ENCODE measurements at places on chromosomes 3 and 15.

DNA sequence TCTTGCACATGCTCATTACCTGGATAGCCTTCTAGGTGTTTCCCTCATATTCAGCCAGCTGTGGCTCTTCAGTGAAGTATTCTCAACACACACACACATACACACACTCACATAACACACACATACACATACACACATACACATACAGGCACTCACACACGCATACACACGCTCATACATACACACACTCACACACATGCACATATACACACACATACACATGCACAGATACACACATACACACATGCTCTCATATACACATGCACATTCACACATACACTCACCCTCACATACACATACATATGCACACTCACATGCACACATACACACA is 41.2 kb downstream of the GRK7 start:
- DNase-seq, result no peak

DNA sequence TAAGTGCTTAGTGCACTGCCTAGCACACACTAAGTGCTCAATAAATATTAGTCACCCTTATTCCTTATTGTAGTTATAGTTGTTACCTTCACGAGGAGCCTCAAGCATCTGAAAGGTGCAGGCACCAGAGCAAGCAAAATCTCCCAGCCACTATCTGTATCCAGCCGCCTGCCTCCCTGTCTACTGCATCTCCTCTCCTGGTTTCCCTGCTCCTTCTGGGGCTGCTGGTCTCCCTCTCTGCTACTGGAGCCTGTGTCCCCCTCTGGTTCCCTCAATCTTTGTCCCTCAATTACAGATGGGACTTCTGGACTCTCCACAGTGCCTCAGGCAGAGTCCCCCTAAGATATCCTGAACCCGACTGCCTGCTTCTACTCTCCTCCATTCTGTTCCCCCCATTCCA is 18.8 kb downstream of the MYL3 start:
- no peak for DNase-seq

DNA sequence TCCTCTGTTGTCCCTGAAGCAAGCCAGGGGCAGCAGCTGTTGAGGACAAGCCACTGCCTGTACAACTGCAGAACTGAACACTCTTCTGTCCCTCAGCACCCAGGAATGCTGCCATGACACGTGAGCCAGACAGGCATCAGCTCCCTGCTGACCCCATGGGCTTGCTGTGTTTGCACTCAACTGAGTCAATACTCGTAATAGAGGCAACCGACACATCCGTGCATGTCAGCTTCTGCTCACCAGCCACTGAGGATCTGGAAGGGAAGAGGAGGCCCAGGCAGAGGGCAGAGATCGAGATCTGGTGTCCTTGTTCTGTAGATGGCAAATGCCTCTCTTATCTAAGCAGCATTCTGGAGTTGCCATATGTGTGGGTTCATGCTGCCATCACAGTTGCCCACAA is 54.3 kb upstream of the SEC61A1 start:
- DNase-seq, result no peak

GRCh38 chr3:28326458-28326926 is 22.0 kb upstream of the ZCWPW2 start:
- DNase-seq, result no peak

DNA sequence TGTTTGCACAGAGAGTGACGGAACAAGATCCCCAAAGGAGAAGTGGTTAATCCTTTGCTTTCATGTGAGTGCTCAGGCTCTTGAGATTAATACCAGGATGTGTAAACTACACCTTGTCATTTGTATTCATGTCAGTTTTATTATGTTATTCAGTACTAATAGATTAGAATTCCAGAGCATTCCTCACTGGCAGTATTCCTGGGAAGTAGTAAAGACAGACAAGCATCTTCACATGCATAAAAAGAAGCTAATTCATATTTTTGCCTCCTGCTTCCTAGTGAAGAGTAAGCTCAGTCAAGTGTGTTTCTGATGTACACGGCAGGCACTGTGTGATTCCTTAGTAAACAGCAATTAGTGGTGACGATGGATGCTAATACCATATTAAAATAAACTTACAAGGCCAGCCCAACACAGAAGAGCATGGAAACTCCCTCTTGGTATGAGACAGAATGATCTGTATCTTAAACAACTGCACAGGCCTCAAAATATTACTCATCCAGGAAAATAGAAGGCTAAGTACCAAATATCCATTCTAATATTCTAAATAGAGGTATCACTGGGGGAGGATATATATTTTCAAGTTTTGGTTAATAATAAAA is 336.8 kb upstream of the MCTP2 start:
- no peak for DNase-seq

GRCh38 chr3:100875239-100875638 is 118.0 kb downstream of the ABI3BP start:
- no peak for DNase-seq

DNA sequence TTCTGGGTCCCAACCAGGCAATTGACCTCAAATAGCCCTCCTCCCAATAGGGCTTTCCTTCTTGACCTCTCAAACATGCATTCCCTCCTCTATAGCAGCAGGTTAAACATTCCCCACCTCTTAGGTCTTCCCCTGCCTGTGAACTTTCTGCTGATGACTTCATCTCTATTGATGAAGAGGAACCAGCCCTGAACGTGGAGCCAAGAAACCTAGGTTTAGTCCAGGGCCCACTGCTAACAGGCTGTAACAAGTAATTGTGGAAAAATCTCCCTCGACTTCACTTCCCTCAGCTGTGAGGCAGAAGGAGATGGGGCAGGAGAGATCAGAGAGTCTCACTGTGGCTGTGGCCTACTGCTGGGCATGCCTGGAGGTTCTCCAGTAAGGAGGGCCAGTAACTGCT is 24.7 kb downstream of the ILDR1 start:
- no peak for DNase-seq

- no peak for DNase-seq
Measured at GRCh38 chr3:140088513-140088912, 153.5 kb downstream of the CLSTN2 start.

GRCh38 chr15:34472947-34473346 is 35.3 kb upstream of the GOLGA8A start:
- DNase-seq, result no peak

DNA sequence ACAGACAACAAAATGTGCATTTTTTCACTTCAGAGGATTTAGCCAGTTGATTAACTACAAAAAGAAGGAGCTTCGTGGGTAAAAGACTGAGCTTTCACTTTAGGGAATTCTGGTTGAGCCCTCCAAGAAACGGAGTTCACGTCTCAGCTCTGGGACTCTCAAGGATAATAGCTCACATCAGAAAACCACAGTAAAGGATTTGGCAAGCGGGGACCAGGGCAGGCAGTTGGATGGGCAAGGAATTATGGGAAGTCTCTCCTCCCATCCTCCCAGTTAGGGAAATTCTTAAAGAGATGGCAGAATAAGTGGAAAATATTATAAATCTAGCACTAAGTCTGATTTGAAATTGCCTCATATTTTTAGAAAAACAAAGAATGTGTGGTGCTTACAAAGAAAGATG is 188.3 kb upstream of the EOMES start:
- DNase-seq, result no peak

GRCh38 chr3:194572143-194572789 is 61.0 kb downstream of the TMEM44 start:
- no peak for DNase-seq

DNA sequence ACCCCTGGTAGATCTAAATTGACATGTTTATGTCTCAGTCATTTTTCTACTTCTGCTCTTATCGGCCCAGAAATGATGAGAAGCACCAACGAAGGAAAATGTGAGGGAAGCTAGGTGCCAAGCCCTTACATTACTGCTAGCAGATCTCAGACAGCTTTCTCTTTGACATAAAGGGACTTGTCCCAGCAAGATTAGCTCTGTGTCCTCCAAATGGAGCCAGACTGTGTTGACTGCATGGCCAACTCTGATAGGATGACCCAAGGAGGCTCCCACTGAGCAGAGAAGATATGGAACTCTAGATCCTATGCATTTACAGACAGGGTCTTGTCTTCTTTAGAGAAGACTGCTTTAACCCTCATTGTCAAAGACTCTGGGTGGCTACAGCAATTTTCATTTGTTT is 2.8 kb upstream of the MCTP2 start:
- no peak for DNase-seq

DNA sequence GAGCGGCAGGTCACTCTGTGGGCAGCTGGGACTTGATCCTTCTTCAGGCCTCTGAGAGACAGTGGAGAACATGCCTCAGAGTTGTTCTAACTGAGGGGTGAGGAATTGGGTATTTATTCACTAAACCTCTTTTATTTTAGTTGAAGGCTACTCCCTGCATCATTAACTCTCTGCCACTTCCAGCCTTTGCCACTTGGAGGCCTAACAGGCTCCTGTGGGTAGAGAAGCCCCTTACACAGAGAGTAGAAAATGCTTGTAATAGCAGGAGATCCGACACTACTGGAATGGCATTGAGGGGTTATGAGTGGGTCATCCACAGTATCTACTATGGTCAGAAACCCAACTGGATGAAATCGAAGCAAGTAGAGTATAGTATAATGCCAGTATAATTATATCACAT is 81.7 kb downstream of the RYR3 start:
- DNase-seq, result no peak

DNA sequence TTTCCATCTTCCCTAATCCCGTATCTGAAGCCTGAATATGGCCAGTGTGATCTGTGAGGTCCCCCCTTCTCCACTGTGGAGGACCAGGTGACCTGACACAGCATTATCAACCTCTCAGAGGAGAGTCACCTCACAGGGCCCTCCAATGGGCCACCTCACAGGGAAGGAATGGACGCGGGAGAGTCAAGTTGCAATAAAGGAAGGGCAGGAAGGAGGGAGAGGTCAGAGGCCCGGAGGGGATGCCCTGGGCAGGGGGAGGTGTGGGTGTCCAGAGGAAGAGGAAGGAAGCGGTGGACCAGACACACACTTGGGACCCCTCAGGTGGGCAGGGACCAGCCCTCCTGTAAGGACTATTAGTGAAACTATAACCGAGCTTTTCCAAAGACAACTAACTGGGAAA is 14.6 kb upstream of the LRRC15 start:
- DNase-seq, result no peak

DNA sequence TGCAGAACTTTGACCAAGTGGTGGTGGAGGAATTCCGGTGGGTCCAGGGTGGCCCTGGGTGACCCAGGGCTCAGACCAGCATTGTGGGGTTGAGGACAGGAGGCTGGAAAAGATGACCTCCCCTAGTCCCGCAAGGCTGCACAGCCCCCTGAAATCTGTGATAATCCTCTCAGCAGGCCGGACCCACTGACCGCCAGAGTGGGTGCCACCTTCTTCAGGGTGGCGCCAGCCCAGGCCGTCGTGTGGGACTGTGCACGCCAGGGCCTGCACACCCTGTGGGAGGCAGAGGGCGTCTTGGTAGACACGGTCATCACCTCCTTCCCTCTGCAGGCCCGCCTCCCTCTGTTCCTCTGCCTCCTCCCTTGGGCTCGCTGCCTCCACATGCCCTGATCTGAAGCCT is 137.7 kb downstream of the TBC1D2B start:
- DNase-seq, result no peak

- no peak for DNase-seq
Measured at GRCh38 chr15:25188051-25188450, 233.3 kb downstream of the SNRPN start.

- DNase-seq, result no peak
Measured at GRCh38 chr15:90610190-90610589, 80.5 kb downstream of the CRTC3 start.

DNA sequence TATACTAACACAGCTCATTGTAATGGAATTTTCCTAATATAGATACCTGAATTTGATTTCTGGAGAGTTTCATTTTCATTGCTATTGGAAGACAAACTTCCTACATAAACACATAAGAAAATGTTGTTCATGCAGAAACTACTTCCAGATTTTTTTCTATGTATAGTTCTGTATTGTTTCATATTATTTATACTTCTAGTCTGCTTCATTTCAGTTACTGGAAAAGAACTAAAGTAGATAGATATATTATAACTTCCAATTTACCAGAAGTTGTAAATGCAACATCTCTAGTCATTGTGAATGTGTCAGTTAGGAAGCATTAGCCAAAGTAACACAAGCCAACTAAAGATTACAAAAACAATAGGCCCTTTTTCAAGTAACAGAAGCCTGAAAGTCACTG is 147.3 kb upstream of the ZNF385D start:
- DNase-seq, result no peak

GRCh38 chr3:87949189-87949878 is 109.5 kb downstream of the CGGBP1 start:
- DNase-seq, result no peak

DNA sequence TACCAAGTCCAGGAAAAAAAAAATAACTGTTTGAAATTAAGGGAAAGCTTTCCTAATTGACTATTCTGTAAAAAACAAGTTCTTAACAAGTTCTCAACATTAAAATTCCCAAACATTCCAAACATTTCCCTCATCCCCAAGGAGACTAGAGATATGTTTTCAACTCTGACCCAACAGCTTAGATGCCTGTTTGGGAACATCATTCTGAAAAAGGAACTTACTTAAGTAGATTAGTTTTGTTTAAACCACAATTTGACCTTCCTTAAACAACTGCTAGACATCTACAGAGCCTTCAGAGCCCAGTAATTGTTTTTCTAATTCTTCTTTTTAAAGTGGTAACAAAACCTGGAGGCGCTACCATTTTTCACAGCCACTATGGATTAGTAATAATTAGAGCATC is 12.8 kb downstream of the UBR1 start:
- DNase-seq, result no peak

- no peak for DNase-seq
Measured at GRCh38 chr3:16686679-16687078, 81.5 kb upstream of the DAZL start.

DNA sequence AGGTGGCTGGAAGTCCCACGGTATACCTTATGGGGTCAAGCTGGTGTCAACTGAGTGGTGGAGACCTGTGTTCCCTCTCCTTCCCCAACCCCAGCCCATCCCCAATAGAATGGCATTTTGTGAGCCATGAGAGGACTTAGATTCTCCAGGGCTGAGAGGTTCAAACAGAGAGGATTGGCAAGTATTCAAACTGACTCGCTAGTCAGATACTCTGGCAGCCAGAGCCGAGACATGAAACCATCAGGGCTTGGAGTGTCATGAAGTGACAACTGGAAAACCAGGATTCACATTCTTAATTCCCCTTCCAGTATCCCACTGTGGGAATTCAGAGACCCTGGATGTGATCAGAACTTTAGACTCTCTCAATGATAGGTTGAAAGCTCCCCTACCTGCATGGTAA is 159.4 kb upstream of the SNTN start:
- no peak for DNase-seq

- no peak for DNase-seq
Measured at GRCh38 chr3:155232605-155233004, 60.9 kb downstream of the STRIT1 start.

GRCh38 chr3:33437556-33438283 is 2.5 kb downstream of the UBP1 start:
- no peak for DNase-seq

GRCh38 chr15:49064281-49064653 is 18.0 kb upstream of the SECISBP2L start:
- DNase-seq, result no peak

- DNase-seq, result no peak
Measured at GRCh38 chr15:48560321-48561051, 85.0 kb downstream of the FBN1 start.

GRCh38 chr3:12120374-12121140 is 38.2 kb downstream of the TIMP4 start:
- DNase-seq, result no peak

GRCh38 chr15:94951538-94951937 is 720.2 kb downstream of the MCTP2 start:
- DNase-seq, result no peak

- no peak for DNase-seq
Measured at GRCh38 chr3:168088106-168088720, 7.5 kb downstream of the GOLIM4 start.

Data from stimulated activated CD8-positive, alpha-beta memory T cell treated with anti-CD3 and anti-CD28 coated beads, Interleukin-2, amount 100 ng/mL, for 1 hour (primary cell).